Fibroblast of villous mesenchyme (primary cell): ENCODE measurements at places on chromosomes 2 and 18.

DNA sequence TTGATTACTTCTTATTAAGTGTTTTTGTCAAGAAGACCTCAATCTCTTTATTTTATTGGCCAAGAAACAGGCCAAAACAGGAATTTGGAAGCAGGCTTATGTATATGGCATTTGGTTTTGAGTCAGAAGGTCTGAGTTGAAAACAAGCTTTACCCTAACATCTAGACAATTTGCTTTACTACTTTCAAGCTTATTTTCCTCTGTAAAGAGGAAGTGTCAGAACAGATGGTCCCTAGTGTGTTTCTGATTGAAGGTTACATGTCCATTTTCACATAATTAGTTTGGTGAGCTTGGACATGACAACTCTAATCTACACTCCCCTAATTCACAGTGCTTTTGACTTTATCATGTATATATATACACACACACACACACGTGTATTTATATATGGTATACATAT, 19.8 kb upstream of the MAP4K4 start:
- no peak for DNase-seq

DNA sequence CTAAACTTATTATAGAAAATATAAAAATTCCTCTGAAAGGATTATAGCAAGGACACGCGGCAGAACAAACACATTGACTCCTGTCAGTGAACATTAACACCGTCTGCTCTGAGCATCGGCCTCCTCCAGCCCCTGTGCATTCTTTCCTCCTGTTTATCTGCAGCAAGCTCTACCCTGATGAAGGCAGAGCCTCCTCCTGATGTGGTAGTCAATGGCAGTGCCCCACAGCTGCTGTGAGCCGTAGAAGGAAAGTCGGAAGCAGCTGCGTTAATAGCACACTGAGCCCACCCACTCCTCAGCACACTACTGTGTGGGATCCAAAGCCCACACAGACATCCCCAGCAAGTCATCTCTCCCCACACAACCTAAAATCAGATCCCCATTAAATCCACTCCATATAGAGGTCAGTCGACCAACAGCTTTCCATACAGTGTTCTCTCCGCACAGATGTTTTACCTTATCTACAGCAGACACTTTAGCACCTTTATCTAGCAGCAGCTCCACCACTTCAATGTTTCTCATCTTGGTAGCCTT, 41.0 kb downstream of the KIDINS220 start:
- DNase-seq = no peak

GRCh38 chr2:233713262-233713615, 532 bp downstream of the UGT1A5 start:
- no peak for DNase-seq

DNA sequence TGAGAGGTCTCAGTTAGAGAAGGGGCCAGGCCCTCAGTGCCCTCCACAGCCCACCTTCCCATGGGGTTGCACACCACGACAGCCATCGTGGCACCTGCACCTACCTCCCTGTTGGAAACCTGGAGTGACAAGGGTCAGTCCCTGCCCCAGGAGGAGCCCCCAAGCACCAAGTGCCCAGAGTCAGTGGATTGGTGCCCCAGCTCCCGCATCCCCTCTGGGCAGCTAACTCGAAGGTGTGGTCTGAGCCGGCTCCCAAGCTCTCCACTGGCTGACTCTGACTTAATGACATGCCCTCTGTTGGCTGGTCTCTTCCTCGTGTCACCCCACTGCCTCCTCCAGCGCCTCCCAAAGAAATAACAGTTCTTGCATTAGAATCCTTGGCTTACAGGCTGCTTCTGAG, 116.4 kb downstream of the NDUFA10 start:
- DNase-seq = no peak

GRCh38 chr2:232170396-232170795, 208.2 kb upstream of the ALPP start:
- DNase-seq = no peak

GRCh38 chr2:88196490-88197087, 26.4 kb downstream of the THNSL2 start:
- DNase-seq = no peak

DNA sequence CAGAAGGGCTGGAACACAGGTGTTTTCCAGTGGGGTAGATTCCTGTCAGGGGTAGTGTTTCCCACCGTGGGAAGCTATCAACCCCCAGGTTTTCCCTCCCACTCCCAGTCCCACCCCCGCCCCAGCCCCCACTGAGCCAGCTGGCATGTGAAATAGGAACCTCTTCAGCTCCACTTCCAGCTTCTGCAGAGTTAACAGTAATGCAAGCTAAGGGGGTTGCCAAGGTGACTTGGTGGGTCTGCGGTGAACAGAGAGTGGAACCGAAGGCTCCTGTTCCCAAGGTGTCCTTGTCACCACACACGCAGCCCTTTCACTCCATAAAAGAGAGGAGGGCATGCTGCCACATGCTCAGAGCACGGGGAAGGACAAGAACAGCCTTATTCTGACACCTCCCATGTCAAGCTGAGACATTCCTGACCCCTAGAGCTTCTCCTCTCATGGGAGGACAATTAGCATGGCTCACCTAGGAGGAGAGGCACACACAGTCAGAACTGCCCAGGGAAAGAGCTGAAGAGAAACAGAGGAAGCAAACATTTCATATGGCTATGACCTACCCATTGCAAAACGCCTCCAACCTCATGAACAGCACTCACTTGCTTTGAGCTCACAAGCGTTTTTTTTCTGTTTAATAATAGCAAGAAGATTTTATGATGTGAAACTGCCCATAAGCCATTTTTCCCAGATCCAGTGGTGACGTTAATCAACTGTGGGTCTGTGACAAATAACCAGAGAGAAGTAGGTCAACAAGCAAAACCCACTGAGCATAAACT, 39.8 kb upstream of the TBC1D8 start:
- DNase-seq = peak; percentile 63

GRCh38 chr2:160225722-160226121, 25.6 kb upstream of the ITGB6 start:
- no peak for DNase-seq

DNA sequence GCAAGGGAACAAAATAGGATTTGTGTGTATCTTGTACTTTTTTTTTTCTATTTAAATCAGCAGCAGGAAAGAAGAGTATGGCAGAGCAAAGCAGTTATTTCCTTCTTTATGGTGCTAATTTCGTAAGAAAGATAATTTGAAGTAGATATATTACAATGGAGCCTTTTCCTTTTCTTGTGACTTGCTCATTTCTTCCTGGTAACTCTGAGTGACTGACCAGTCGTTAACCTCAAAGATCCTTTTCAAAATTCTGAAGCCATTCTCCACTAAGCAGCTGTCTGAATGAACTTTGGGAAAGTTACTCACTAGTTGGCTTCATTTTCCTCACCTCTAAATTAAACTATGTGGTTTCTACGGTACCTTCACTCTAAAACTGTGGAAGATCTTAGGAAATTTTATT, 24.6 kb downstream of the AFTPH start:
- peak; percentile 13 for DNase-seq

DNA sequence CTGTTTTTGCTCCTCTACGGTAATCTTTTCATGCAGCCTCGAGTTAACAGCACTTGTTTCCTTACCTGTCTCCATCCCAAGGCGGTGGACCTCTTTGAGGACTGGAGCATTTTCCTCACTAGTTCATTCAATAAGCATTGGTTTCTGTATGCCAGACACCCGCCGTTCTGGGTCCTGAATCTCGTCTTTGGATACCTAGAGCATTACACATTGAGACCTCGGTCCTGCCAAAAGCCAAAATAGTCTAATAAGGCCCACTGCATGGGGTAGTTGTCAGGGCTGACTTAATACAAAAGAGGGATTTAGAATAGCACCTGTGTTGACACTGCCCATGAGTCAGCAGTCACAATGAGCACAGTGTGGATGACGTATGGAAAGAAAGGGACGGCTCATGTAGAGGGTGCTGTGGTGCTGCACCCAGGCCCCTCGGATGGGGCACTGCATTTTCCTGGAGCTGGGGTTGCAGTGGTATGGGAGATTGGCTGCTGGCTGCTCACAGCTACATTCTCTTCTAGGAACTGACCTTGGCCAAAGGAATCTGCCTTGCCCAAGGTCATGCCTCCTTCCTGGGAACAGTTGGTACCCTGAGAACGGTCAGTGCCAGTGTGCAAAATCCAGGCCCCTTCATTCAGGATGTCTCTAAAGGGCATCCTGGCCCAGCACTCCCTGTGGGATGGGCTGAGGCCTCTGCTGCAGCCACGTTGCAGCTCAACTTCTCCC, 126.9 kb upstream of the NCK2 start:
- DNase-seq = no peak

- no peak for DNase-seq
Measured at GRCh38 chr18:13377496-13377895, 158.9 kb downstream of the LDLRAD4 start.

DNA sequence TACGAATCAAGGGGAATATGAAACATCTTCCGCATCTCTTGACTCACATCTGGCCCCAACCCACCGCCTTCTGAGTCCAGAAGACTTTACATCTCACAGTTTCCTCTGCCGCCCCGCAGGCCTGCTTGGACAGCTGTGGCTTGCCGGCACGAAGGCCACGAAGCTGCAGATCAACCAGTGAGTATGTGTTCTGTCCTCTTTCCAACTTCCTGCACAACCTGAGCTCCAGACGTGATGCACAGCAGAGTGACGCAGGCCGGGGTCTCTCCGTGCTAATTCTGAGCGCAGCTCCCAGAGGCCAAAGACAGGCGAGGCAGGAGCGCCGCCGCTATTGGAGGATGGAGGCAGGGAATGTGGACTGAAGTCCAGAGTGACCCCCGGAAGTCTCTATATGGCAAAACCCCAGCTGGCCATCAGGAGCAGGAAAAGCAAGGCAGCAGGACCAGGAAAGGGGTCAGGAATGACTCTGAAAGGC, 93.5 kb downstream of the ZCCHC2 start:
- DNase-seq = no peak

- no peak for DNase-seq
Measured at GRCh38 chr2:106270471-106270891, 76.4 kb upstream of the UXS1 start.

GRCh38 chr2:217527590-217528202, 475.1 kb downstream of the TNS1 start:
- DNase-seq = peak; percentile 29

- DNase-seq = no peak
Measured at GRCh38 chr2:45987856-45988255, 309.4 kb upstream of the EPAS1 start.

DNA sequence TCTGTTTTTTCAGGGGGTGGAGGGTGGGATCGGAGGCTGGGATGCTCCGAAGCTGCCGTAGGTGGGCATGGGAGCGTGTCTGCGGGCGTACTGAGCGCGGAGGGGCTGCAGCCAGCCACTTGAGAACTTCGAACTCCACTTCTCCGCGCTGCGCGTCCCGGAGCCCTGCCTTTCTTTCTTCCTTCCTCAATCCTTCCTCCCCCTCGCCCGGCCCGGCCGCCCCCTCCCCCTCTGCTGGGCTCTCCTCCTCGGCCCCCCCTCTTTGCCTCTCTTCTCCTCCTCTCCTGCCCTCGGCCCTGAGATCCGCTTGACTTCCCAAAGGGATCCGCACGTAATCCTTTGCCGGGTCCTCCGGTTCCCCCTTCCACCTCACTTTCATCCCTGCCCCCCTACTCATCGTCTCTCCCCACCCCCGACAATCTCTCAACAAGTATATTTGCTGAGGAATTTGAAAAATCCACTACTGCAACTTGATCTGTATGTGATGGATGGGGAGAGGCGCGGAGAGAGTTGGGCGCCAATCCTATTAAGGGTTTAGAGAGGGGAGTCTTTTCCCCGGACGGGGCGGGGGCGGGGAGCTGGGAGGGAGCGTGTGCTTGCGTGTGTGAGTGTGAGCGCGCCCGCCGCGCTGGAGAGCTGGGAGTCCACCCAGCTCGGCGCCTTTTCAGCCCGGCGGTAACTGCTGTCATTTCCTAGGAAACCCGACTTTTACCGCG, 1.1 kb downstream of the GLI2 start:
- DNase-seq = peak; percentile 92

DNA sequence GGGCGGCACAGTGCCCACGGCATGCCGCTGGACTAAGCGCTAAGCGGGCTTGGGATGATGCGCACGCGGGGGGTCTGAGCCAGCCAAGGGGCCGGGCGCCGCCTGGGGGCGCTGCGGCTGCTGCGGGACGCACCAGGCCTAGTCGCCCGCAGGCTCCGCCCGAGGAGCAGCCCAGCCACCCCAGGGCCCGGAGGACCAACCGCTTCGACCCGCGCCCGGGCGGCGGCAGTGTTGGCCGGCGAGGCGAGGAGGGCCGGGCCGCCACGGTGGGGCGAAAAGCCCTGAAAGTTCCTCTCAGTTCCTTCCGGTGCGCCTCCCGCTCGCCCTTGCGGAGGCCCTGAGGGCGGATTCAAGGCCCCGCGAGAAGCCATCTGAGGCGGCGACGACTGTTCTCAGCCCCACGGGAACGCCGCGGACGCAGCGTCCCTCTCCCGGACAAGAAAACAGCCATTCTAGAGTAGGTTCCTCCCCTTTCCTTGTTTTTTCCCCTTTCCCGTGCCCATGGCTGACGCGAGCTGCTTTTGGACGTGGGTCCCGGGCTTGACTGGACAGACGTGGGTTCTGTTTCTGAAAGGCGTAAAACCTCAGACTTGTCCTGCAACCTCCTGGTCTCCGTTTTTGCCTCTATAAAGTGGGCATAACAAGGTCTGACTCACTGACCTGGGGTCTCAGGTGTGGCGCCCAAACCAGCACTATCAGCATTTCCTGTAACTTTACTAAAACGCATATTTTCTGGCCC, at the start of gene ANKAR:
Gene ANKAR (plus strand): TSS at position 297 of the 739 bp plus-strand sequence. CDS start 1,821 bp downstream, outside the sequence.
- peak; percentile 92 for DNase-seq

DNA sequence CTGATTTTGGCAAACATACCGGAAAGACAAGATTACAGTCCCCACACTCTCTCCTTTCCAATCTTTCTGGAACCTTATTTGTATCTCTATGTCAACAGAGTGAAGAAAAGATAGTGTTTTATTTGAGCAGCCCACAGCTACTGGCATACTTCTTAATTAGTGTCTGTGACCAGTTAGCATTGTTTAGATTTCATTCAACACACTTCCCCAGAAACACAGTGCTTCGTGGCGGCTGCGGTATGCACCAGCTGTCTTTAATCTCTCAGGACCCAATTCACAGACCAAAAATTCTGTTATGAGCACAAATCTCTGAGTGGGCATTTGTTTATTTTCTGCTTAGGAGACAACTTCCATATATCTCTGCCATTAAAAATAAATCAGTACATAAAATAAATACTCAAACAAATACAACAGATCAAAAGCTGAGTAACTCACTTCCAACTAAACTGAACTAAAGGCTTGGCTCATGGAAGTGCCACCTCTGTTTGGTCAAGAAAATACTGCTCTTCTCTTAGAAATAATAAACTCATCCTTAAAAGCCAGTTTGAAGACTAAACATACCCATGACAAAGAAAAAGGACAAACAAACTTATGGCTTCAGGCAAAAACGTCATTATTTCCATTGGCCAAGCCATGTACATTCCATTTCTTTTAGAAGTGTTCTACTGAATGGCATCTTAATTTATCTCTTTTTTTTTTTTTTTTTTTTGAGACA, 392.4 kb downstream of the TXNL1 start:
- peak; percentile 49 for DNase-seq

DNA sequence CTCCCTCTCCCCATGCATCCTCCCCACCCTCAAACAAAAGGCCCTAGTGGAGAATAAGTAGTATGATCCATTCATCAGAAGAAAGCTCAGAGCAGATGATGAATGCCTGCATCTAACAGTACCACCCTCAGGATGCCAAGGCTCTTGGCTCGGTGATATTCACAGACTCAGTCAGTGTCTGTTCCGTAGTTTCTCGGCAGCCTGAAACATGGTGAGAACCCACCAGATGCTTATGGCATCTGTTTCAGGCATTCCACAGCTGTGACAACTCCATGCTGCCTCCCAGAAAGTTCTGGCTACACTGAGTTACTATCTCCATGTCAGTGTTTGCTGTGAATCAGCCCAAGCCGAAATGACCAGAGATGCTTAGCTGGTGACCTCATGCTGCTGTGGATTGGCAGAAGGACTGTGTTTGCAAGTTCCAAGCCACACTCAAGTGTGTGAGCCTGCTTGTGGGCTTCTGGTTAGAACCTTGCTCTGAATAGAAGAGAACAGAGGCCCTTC, 83.9 kb downstream of the WDSUB1 start:
- DNase-seq = peak; percentile 97
